M059J (cell line): ENCODE measurements at places on chromosomes 4 and X.

GRCh38 chr4:41039317-41039716 is 175.0 kb downstream of the APBB2 start:
- DNase-seq, result no peak

DNA sequence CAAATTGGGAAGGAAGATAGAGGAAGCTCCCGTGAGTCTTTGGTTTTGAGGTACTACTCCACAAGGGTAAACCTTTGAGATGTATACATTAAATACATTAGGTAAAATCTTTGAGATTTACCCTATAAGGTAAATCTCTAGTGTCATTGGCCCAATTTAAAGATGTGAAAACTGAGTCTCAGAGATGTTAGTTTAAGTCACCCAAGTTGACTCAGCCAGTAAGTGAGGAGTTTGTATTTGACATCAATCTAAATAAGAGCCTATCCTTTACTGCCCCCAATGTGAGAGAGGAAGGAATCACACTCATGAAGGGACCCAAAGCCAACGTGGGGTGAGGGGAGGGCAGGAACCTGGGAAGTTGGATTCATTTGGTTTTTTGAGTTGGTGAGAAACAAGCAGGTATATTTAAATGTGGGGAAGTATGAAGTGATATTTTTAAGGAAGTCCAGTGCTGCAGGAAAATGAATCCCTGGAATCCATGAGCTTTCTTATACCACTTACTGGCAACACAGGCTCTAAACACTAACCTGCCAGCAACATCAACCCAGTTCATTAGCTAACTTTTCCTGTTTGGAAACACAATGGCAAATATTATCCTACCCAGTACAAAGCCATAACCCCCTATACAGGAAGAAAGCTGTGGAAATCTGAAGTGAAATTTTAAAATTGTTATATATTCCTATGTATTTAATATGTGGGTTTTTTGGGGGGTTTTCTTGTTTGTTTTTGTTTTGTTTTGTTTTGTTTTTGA is 55.3 kb downstream of the PALLD start:
- DNase-seq, result peak; percentile 64

- no peak for DNase-seq
These were observed 87.5 kb downstream of the CNOT6L start for GRCh38 chr4:77731656-77732055.

GRCh38 chr4:83320548-83320947 is 14.1 kb downstream of the HPSE start:
- DNase-seq, result peak; percentile 43

GRCh38 chr4:53150631-53151488 is 215.0 kb downstream of the SCFD2 start:
- peak; percentile 6 for DNase-seq

DNA sequence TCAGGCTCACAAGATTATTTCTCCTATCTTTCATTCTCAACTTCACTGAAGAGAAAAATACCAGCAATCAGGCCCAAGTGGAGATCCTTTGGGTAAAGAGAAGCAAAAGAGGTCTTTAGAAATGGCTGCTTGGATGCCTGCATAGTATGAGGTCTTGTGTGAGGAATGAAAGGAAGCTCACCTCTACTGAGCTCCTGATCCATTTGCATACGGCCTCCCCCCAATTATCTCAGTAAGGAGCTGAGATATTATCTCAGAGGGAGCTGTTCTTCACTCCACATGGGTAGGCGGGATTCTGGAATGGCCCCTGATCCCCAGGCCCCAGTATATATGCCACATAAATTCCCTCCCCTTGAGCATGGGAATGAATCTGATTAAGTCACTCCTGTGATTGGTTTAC is 75.8 kb downstream of the EVC2 start:
- DNase-seq, result no peak

DNA sequence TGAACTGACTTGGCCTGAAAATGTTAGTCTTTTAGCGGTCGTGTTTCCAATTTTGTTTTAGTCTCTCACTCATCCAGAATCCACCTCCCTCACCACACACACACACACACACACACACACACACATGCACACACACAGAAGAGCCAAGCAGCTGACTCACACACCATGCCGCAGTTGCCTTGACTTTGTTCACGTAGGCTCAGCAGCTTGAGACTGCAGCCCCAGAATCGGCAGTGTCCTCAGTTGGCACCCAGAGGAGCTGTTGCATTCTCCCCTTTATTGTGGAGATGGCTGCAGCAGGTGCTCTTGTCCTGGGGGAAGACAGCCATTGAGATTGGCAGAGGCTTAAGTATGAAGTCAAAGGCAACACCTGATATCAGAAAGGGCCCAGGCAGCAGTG is 20.9 kb upstream of the XPNPEP2 start:
- DNase-seq, result peak; percentile 80

- no peak for DNase-seq
These were observed 125.7 kb upstream of the NDST3 start for GRCh38 chr4:117908306-117909207.

GRCh38 chr4:85474818-85475630 is at the start of gene ARHGAP24:
ARHGAP24 (plus strand) TSS chr4:85475150.
- DNase-seq, result peak; percentile 96

DNA sequence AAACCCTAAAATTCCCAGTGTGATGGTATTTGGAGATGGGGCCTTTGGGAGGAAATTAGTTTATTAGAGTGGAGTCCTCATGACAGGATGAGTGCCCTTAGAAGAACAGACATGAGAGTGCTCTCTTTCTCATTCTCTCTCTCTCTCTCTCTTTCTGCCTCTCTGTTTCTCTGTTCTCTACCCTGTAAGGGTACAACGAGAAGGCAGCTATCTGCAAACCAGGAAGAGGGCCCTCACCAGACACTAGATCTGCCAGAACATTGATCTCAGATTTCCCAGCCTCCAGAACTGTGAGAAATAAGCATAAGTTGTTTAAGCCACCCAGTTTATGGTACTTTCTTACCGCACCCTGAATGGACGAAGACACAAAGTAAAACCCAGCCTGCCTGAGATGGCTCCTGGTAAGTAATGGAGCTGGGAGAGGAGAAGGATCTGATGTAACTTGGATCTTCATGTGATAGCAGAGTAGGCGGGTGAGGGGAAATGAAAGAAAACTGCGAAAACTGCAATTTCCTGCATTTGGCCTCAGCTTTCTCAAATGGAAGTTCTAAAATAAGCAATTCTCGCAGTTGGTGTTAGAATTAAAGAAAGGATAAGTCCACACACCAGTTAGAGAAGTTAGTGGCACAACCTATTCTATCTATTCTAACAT is 8.7 kb upstream of the CDS1 start:
- no peak for DNase-seq

DNA sequence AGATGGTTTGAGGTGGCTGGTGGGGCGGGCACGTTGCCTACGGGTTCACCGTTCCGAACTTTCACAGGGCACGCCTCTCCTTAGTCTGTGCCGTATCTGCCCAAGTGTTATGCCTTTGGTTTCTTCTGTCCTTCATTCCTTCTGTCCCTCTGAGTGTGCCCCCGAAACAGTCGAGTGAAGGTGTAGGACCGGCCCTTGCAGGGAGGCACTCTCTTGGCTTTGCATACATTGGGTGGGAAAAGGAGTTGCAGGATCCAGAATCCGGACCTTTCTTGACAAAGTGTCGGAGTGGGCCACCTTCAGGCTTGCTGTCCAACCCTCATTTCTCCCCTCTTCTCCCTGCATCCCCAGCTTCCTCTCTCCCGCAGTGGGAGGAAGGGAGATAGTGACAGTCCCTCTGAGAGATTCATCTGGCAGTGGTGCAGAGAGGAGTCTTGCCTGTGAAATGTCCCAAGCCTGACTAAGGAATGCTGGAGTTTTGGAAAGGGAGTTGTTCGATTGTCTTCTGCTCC is 569 bp downstream of the ARFIP1 start:
- DNase-seq, result peak; percentile 39

DNA sequence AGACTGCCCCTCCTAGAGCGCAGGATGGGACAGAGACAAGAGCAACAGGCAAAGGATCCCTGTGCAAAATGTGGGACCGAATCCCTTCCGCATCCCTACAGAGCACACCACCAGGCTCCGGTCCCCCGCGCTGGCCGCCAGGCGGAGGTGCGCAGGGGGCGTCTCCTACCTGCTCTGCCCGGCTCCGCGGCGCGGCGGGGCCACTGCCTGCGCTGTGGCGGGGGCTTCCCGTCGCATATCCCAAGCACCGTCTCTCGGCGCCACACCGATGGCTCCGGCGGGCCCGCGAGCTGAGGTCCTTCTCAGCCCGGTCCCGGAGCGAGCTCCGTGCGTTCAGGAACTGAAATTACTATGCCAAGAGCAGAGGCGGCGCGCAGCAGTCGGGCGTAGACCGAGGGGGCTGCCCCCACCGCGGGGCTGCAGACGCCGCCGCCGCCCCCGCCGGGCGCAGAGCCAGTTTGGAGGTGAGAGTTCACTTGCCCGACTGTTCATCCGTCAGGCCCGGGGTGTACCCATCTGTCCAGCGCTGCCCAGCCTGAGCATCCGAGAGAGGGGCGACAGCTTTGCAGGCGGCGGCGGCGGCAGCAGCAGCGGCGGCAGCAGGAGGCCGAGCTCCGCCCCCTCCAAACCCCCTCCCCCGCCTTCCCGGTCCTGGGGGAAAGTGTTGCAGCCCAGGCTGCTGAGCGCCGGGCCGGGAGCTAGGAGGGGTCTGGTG is at the start of gene GPRIN3:
GPRIN3 (minus strand) TSS at position 355 of the 715 bp plus-strand sequence. CDS start 57,690 bp downstream, outside the sequence.
- no peak for DNase-seq

DNA sequence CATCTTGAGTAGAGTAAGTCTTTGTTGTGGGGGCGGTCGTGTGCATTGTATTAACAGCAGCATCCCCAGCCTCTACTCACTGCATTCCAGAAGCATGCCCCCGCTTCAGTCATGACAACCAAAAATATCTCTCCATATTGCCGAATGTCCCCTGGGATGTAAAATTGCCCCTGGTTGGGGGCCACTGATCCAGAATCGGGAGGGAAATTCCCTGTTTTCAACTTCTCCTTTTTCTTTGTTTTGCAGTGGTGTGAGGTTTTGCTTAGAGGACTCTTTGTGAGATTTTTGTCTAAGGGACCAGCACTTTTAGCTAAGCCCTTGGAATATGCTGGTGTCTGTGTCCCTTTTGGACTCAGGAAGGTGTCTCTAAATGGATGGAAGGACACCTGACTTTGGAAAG is 3.0 kb upstream of the IL13RA1 start:
- DNase-seq, result no peak

DNA sequence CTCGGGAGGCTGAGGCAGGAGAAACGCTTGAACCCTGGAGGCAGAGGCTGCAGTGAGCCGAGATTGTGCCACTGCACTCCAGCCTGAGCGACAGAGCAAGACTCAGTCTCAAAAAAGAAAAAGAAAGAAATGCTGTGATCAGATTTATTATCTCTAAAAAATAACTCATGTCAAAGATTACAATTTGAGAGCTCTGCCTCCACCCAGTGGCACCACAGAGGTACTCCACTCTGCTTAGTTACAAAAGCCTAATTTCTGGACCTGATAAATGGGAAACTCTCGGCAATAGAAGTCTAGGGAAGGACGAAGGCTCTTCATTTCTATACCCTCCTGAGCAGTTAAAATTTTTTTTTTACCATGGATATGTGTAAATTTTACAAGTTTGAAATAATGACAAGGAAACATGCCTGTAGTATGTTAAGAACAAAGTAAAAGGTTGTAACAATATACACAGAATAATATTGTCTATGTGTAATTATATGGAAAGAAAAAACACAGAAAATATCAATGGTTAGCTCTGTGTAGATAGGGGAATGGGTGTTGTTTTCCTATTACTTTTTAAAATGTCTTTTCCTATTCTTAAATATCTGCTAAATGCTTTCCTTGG is 149.8 kb downstream of the STIM2 start:
- DNase-seq, result peak; percentile 63
